ENCODE measurements at places on chromosomes 6 and 20. TPM values are rescaled to one million over a fixed set of nuclear protein-coding genes. Genes with fewer than 3 reads are reported as not detected.

DNA sequence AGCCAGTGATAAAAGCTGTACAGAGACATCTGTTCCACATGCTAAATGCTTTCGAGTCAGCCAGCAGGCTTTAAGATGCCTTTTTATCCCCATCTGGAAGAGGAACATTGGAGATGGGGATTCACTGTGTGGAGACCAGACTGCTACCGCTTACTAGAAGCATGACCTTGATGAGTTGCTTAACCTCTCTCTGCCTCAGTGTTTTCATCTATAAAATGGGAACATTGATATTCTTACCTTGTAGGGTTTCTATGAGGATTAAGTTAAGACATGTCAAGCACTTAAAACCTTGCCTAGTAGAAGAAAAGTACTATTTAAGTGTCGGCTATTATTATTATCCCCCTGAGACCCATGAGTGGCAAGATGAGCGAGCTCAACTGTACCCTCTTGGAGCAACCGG is 165.3 kb upstream of the SNX9 start:
- DNase-seq: no peak

SLC35D3 gene
- total RNA-seq: not detected

DNA sequence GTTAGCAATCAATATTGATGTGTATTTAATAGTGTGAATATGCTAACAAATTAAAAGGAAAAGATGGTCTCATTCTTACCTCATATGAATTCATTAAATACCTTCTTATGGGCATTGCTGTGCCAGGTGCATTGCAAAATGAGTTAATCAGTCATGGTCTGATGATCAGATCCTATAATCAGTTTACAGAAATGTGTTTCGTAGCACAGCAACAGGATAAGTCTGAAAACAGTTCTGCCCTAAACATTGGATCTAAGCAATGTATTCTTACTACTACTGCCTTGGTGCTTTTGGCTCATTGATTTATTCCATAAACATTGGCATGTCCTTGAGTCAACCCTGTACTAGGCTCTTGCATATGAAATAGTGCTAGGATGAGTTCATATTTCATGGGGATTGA is 417.0 kb upstream of the JAG1 start:
- DNase-seq: no peak

- no peak for DNase-seq
Measured at GRCh38 chr6:40817369-40817768, 221.7 kb downstream of the UNC5CL start.

IRAK1BP1 gene
- total RNA-seq: 2.3 TPM

GRCh38 chr6:157185986-157186385 is 137.3 kb downstream of the TMEM242 start:
- DNase-seq: no peak

DNA sequence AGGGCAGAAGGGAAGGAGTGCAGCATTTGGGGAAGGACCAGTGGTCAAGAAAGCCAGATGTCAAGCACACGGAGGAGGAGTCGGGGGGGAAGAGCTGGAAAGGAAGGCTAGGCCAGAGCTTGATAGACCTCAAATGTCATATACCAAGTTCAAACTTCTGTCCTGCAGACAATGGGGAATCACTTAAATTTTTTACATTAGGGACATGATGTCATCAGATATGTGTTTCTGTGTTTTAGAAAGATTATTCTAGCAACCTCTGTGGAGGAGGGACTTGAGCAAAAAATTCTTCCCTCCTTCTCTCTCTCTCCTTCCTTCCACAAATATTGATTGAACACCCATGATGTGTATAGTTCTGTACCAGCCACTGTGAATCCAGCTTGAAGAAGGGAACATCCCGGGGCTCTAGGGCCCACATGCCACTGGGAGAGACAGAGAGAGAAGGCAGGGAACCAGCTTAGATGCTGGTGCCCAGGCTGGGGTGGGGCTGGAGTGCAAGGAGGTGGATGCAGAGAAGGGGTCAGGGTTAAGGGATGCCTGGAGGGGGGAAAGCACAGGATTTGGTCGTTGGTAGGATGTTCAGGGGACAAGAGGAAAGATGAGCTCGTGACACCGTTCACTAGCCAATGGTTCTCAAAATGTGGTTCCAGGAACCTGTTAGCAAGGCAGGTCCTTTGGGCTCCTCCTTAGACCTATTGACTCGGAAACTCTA is 19.8 kb upstream of the AAR2 start:
- DNase-seq: no peak

GRCh38 chr20:54156981-54157835 is 16.6 kb downstream of the CYP24A1 start:
- no peak for DNase-seq

DNA sequence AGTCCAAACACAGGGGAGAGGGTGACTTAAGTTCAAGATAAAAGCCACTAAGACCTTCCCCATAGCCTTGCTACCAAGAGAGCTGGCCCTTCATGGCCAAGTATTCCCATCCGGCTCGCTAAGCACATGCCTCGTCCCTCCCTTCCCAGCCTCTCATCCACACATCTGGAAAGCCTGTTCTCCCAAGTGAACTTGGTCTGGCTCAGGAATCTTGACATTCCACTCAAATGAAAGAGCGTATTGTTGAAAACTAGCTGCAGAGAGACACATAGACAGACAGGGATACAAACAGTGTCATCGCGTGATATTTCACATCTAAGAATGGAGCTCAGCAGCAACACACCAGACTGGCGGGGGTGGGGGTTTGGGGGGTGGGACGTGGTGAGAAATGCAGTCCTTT is 182.8 kb upstream of the FOXQ1 start:
- DNase-seq: no peak

DNAH8 gene
- not detected for total RNA-seq

- DNase-seq: no peak
Measured at GRCh38 chr6:161493576-161494118, 219.8 kb upstream of the AGPAT4 start.

DNA sequence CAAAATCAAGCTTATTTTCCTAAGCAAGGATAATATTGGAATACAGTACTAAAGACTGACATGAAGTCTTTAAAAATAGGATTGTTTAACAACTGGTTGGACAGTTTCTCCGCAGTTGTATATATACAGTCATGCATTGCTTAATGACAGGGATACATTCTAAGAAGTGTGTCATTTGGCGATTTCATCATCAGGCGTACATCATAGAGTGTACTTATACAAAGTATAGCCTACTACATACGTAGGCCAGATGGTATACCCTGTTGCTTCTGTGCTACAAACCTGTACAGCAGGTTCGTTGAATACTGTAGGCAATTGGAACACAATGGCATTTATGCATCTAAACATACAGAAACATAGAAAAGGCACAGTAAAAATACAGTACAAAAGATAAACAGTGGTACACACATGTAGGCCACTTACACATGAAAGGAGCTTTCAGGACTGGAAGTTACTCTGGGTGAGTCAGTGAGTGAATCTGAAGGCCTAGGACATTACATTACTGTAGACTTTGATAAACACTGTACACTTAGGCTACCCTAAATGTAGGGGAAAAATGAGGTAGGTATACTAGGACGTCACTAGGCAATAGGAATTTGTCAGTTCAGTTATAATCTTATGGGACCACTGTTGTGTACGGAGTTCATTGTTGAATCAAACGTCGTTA is 20.1 kb downstream of the HECA start:
- DNase-seq: no peak

GRCh38 chr6:158160932-158161539 is 7.0 kb downstream of the SERAC1 start:
- DNase-seq: no peak

- DNase-seq: no peak
Measured at GRCh38 chr20:59577809-59578435, 26.4 kb upstream of the PHACTR3 start.

ZNF292 gene
- total RNA-seq: 37.1 TPM

FAM162B gene
- total RNA-seq: 2.0 TPM

DNA sequence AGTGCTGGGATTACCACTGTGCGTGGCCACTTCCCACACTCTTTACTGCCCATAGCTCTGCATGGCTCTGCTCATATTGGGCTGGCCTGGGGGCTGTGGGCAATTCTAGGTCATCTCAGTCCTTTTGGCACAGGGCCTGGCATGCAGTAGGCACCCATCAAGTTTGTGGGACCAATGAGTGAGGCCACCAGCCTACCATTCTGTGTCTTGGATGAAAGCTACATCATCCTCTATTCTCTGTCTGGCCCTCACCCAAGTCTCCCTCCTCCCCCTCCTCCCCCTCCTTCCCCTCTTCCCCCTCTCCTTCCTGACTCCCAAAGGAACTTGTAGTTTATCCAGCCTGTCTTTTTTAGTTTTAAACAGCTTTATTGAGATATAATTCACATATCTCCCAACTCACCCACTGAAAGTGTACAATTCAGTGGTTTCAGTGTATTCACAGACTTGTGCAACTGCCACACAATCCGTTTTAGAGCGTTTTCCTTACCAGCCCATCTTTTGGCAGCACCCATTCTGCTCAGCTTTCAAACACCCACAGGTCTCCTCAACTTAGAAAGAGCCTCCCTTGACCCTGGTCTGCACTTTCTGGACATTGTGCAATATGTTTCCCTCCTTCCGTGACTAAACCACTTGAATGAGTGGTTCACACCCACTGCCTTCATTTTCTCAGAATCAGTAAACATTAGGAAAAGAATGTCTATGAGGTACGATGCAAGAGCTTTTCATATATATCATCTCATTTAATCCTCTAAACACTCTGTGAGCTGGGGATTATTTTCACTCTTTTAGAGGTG is 21.5 kb upstream of the MRPS18A start:
- DNase-seq: no peak

GDAP1L1 gene
- 0.21 TPM for total RNA-seq

DNA sequence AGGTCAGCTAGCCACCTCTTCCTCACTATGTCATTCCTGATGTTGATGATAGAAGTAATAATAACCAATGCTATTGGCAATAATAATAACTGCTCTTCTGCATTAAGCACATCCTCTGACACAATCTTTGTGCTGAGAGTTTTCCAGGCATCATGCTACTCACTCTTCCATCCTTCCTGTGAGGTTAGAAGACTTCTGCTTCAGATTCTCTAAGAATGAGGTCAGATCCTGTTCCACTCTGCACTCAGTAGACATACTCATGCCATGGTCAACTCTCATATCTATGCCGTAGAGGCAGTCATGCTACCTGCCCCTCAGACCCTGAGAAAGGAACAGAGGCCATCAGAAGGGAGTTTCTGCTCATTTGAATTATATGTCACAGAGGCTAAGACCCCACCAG is 98.1 kb upstream of the TOP1 start:
- DNase-seq: no peak

DNA sequence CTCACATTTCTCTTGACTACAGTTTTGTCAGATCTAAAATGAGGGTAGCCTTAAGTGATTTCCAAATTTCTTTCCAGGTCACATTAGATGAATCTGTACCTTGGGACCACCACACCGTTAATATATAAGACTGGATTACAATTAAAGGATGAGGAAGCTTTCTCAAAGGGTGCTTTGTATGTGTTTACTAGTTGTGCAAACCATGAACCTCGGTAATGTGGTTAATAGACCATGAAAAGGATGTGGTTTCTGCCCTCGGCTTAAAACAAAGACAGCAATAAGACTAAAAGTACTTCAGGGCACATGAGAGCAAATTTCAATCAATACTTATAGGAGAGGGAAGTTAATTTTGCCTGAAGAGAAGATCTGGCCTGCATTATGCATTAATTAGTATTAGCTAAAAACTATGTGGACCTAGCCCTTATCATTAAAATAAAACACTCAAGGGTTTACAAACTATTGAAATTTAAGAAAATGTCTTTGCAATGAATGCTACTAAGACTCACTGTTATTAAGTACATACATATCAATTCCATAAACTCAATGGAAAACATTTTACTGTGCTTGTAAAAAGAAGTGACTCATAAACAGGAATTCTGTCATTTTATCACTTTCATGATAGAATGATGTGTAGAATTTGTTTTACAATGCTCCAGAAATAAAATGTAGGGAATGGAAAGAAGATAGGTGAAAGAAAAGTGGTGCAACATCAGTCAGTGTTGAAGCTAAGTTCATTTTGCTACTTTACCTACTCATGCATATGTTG is 936 bp upstream of the TMX4 start:
- DNase-seq: no peak

GRCh38 chr6:170381562-170381961 is 75.0 kb downstream of the FAM120B start:
- no peak for DNase-seq

GRCh38 chr20:20289331-20289730 is 78.6 kb upstream of the INSM1 start:
- DNase-seq: no peak

SCRT2 gene
- not detected for total RNA-seq

GPLD1 gene
- total RNA-seq: 1.9 TPM

- no peak for DNase-seq
Measured at GRCh38 chr6:17022604-17023003, 79.2 kb upstream of the STMND1 start.

- DNase-seq: no peak
Measured at GRCh38 chr20:62824476-62825332, 7.9 kb downstream of the COL9A3 start.

DNA sequence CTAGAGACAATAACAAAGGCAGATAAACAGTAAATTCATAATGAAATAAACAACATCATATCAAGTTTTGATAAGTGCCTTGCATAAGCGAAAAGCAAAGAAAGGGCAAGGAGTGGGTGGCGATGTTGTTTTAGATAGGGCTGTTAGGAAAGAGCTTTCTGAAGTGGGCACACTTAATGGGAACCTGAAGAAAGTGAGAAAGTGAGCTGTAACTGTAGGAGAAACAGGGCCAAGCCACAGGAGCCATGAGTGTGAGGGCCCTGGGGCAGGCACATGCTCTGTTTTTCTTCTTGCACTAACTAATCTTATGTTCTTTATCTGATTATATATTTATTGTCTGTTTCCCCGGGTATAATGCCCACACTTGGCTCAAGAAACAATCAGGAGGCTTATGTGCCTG is 193.4 kb upstream of the SUPT3H start:
- DNase-seq: no peak

GLP1R gene
- total RNA-seq: 4.3 TPM

TEAD3 gene
- 39.6 TPM for total RNA-seq

DNA sequence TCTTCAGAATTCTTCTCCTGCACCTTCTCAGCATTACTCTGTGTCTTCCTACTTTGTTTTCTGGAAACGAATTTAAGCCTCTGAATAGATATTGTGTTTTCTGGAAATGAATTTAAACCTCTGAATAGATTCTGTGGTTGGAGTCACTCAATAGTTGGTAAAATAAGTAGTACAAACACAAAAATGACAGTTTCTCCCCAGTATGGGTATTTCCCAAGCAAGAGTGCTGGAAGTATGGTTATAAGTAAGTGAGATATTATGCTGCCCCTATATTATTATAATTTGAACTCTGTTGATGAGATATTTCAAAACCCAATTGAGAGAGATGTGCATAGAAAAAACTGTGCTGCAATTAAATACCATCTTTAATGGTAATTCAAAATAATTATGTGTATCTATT is 94.9 kb downstream of the TINAG start:
- DNase-seq: no peak

Data from left cardiac atrium (tissue), 4 donors.